ENCODE measurements at places on chromosomes 2 and 18. TPM values are rescaled to one million over a fixed set of nuclear protein-coding genes. Genes with fewer than 3 reads are reported as not detected.

KCNS3 gene
- 28.7 TPM for total RNA-seq

GDF7 gene
- total RNA-seq, result 0.62 TPM

TDRD15 gene
- total RNA-seq, result not detected

GRCh38 chr2:23599006-23599405 lies 214.0 kb downstream of the KLHL29 start:
- no peaks in the 10 kb centered on the region for H3K4me1 ChIP-seq
- no peak overlapping the region for H3K27ac ChIP-seq
- H3K4me3 ChIP-seq, result no peak overlapping the region
- peak; percentile 10 for DNase-seq
- H3K27me3 ChIP-seq, result no peaks in the 10 kb centered on the region

- H3K27ac ChIP-seq, result no peak overlapping the region
- no peaks in the 10 kb centered on the region for H3K36me3 ChIP-seq
- DNase-seq, result no peak
- no peaks in the 10 kb centered on the region for H3K27me3 ChIP-seq
Observed at GRCh38 chr2:75807992-75808391, 97.3 kb upstream of the GCFC2 start.

- H3K4me3 ChIP-seq, result no peak overlapping the region
- H3K27ac ChIP-seq, result no peak overlapping the region
- no peak for DNase-seq
- no peaks in the 10 kb centered on the region for H3K4me1 ChIP-seq
- H3K27me3 ChIP-seq, result no peaks in the 10 kb centered on the region
Observed at GRCh38 chr2:42424033-42424432, 63.0 kb upstream of the COX7A2L start.

- H3K27me3 ChIP-seq, result no peaks in the 10 kb centered on the region
- H3K4me1 ChIP-seq, result no peaks in the 10 kb centered on the region
- H3K36me3 ChIP-seq, result no peaks in the 10 kb centered on the region
- no peak overlapping the region for H3K27ac ChIP-seq
Observed at GRCh38 chr2:235206980-235207579, 255.3 kb downstream of the SH3BP4 start.

DNA sequence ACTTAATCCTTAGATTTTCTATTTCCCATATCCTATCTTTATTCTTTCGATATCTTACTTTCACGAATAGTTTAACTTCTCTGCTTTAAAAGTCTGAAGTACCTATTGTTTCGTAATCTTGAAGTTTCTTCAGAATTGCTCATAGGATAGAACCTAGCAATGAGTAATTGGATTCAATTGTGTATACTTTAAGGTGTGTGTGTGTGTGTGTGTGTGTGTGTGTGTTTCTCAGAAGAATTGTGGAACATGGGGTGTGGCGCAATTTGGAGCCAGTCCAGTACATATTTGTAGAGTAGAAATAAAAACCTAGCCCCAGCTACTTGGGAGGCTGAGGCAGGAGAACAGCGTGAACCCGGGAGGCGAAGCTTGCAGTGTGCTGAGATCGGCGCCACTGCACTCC lies 897.6 kb downstream of the BCL11A start:
- DNase-seq, result peak; percentile 66
- no peaks in the 10 kb centered on the region for H3K36me3 ChIP-seq
- H3K4me3 ChIP-seq, result no peak overlapping the region
- no peaks in the 10 kb centered on the region for H3K4me1 ChIP-seq
- no peaks in the 10 kb centered on the region for H3K27me3 ChIP-seq

GRCh38 chr2:215486291-215487001 lies 50.6 kb upstream of the FN1 start:
- no peaks in the 10 kb centered on the region for H3K36me3 ChIP-seq
- no peak overlapping the region for H3K4me3 ChIP-seq
- no peaks in the 10 kb centered on the region for H3K27me3 ChIP-seq
- no peak overlapping the region for H3K27ac ChIP-seq

DNA sequence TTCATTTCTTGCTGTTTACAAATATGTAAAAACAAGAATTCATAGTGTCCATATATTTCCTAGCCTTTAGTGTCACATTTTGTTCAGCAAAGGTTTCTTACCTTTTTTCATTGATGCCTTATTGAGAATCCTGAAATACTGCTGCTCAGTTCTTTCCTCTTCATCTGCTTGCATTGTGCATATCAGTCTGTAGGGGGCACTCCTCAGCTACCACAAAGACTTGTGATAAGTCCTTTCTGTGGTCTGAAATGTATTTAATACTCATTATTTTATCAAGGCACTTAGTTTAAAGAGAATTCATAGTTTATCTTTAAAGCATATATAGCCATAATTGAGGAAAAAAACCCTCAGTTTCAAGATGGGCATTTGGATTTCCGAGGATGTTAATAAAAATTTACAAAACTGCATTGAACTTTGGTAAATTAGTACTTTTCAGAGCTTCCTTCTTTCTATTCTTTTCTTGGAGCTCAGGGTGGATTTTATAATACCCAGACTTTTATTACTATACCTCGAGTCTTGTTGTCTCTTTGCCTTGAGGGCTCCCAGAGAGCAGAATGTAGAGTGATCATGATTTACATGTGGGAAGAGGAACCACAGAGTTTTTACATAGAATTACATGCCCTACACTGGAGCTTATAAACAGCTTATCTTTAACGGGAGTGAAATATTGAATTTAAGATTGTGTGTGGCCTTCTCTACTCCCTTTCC lies 570.1 kb downstream of the PLCL1 start:
- H3K27ac ChIP-seq, result no peak overlapping the region
- DNase-seq, result no peak
- no peaks in the 10 kb centered on the region for H3K4me1 ChIP-seq
- H3K36me3 ChIP-seq, result no peaks in the 10 kb centered on the region
- H3K27me3 ChIP-seq, result no peaks in the 10 kb centered on the region

DNA sequence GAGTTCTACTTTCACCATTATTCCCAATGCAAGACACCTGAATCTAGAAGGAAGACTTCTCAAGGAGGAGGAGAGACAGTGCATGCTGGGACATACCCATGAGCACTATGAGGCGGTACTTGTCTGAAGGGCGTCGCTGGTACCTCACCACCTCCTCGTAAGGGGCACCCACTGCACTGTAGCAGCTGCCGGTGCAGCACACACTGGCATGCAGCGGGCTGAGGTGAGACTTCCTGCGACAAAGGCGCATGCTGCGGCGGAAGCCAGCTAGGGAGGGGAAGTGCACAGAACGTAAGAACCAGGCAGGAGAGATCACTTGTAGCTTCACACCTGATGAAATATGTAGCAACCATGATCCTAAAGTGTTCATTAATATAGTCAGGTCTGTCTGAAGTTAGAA lies 12.8 kb upstream of the TMEM237 start:
- no peak overlapping the region for H3K4me3 ChIP-seq
- DNase-seq, result no peak
- H3K4me1 ChIP-seq, result no peaks in the 10 kb centered on the region

DNA sequence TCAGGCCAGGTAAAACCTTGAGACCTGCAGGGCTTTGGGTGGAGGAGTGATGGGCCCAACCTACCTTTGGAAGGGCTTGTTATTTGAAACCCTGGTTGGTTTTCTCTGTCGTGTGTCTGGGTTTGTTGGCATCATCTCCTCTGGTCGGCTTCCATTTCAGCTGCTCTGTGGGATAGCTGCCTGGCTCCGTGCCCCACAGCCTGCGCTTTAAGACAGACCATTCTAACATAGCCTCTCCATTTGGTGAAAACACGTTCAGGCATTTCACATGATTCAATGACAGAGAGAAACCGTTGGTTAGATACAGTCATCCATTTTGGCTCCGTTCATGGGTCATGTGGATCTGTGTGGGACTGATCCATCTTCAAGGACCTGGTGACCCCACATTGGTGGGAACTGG lies 37.0 kb upstream of the LYPD6B start:
- H3K4me1 ChIP-seq, result no peaks in the 10 kb centered on the region
- DNase-seq, result no peak
- no peaks in the 10 kb centered on the region for H3K27me3 ChIP-seq
- no peak overlapping the region for H3K27ac ChIP-seq
- no peak overlapping the region for H3K4me3 ChIP-seq

DNA sequence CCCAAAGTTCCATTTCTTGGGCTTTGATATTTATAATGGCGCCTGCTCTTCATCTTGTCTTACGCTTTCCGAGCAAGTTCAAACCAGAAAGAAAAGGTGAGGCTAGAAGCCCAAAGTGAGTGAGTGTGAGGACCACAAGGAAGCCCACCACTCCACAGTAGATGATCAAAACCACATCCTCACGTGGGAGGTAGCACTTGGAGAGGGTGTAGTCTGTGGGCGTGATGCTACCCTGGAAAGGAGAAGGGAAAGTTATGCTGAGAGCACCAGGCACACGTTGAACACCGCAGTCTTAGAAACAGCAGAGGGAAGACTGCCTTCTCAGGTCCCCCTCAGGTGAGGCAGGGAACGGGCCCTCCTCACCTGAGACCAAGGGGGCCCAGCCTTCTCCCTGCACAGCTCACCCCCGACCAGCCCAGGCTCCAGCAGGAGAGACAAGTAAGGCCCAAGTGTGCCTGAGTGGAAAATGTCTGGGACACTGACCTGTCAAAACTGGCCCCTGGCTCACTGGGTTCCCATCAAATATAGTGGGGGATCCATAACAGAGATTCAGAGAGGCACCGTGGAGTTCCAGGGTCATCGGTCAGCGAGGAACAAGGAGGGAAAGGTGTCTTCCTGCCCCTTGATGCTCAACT lies 23.6 kb downstream of the MPPE1 start:
- H3K4me1 ChIP-seq, result peaks cover 17% of the 10 kb centered on the region
- peaks cover 64% of the 10 kb centered on the region for H3K36me3 ChIP-seq
- DNase-seq, result no peak
- H3K4me3 ChIP-seq, result no peak overlapping the region
- H3K27ac ChIP-seq, result no peak overlapping the region

DNA sequence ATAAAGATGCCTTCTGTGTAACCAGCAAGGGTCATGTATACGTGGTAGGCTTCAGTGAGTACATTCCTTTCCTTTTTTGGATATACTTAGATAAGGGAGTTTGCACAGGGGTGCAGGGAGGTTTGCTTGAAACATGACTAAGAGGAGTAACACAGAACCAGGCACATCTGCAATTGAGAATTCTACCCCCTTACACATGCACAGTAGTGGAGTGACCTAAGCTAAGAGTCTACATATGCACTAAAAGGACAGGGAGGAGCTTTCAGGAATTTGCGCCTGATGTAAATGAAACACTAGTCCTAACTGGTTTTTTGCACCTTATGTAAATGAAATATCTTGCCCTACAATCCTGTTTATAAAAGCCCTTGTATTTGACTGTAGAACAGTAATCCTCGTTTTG lies 194.8 kb upstream of the NABP1 start:
- peaks cover 15% of the 10 kb centered on the region for H3K4me1 ChIP-seq
- no peak for DNase-seq
- H3K4me3 ChIP-seq, result no peak overlapping the region
- no peaks in the 10 kb centered on the region for H3K27me3 ChIP-seq
- H3K27ac ChIP-seq, result no peak overlapping the region

DNA sequence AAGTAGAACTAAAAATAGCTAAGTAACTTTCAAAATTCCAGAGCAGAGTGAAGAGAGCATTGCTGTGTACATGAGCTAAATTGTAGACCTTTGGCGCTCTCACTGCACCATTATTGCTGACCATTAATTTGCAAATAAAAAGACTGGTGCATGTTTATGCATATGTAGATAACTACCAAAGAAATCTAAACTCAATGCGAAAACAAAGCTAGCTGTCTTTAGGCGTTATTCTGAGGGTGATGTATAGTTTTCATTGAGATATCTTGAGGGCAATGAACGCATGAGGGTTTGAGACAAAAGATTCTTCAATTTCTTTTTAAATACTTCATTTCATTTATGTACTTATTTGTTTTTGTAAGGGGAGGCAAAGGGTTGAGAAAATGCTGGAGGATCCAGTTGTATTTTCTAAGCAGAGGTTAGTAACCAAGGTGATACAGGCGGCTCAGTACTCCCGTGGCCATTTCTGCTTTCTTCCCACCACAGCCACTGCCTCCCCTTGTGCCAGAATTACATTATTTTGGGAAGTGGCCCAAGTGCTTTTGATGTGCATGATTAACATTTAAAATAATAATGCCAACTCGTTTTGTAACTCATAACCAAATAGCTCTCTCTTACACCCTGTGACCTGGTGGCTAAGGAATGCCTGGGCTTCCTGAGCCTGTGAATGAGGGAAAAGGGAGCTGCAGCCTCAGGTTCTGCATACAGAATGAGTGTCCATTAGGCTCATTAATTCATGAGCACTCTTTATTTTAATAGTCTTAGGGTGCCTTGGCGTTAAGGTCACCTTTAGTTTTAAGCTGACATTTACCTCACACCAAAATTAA lies 797.8 kb upstream of the GYPC start:
- no peak overlapping the region for H3K27ac ChIP-seq
- H3K4me3 ChIP-seq, result no peak overlapping the region
- no peak for DNase-seq
- H3K36me3 ChIP-seq, result no peaks in the 10 kb centered on the region
- no peaks in the 10 kb centered on the region for H3K4me1 ChIP-seq

- DNase-seq, result peak; percentile 73
- peaks cover 34% of the 10 kb centered on the region for H3K27me3 ChIP-seq
- H3K27ac ChIP-seq, result no peak overlapping the region
- H3K36me3 ChIP-seq, result no peaks in the 10 kb centered on the region
- peaks cover 9% of the 10 kb centered on the region for H3K4me1 ChIP-seq
Observed at GRCh38 chr18:13800505-13801259, 23.3 kb upstream of the MC5R start.

- H3K27ac ChIP-seq, result no peak overlapping the region
- H3K4me3 ChIP-seq, result no peak overlapping the region
- H3K36me3 ChIP-seq, result no peaks in the 10 kb centered on the region
- DNase-seq, result no peak
- H3K27me3 ChIP-seq, result no peaks in the 10 kb centered on the region
- H3K4me1 ChIP-seq, result no peaks in the 10 kb centered on the region
Observed at GRCh38 chr2:122150524-122151280, 395.3 kb downstream of the TSN start.
